Activated CD4-positive, alpha-beta T cell treated with anti-CD3 and anti-CD28 coated beads, Interleukin-2, amount 10 ng/mL, durations not matched to agents 24 days and 14 days (primary cell): ENCODE measurements at places on chromosomes 1 and 21. TPM values are rescaled to one million over a fixed set of nuclear protein-coding genes. Genes with fewer than 3 reads are reported as not detected.

GRCh38 chr1:68359045-68359444 lies 90.7 kb downstream of the RPE65 start:
- no peak overlapping the region for H3K27ac ChIP-seq
- H3K4me1 ChIP-seq = no peaks in the 10 kb centered on the region
- H3K4me3 ChIP-seq = no peak overlapping the region
- H3K27me3 ChIP-seq = peaks cover 3% of the 10 kb centered on the region
- H3K36me3 ChIP-seq = no peaks in the 10 kb centered on the region
- no peak for DNase-seq

GRCh38 chr21:23952269-23952668 lies 1655.0 kb downstream of the MRPL39 start:
- H3K36me3 ChIP-seq = no peaks in the 10 kb centered on the region
- no peak overlapping the region for H3K4me3 ChIP-seq
- H3K27me3 ChIP-seq = no peaks in the 10 kb centered on the region
- no peak overlapping the region for H3K27ac ChIP-seq
- DNase-seq = no peak
- peaks cover 23% of the 10 kb centered on the region for H3K4me1 ChIP-seq

- no peak overlapping the region for H3K4me3 ChIP-seq
- no peak overlapping the region for H3K27ac ChIP-seq
- H3K36me3 ChIP-seq = no peaks in the 10 kb centered on the region
- peaks cover 2% of the 10 kb centered on the region for H3K27me3 ChIP-seq
- H3K4me1 ChIP-seq = peaks cover 5% of the 10 kb centered on the region
Measured at GRCh38 chr1:207398986-207399385, 55.1 kb upstream of the CR2 start.

DNA sequence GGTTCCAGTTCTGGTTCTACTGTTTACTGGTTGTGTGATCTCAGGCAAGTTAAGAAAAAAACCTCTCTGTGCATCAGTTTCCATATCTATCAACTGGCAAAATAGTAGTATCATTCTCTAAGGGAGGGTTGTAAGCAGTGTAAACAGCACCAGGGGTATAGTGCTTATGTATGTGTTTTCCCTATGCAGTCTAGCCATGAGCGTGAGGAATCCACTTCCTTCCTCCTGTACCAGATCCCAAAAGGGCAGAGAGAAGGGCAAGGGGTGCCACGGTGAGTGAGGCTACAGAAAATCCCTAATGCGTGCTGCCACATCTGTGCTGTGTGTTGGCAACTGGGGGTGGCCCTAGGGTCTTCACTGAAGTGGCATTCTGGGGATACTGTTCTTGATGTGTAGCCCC lies 18.4 kb upstream of the RNF19B start:
- H3K4me3 ChIP-seq = peak overlapping the region; percentile 42
- H3K4me1 ChIP-seq = peaks cover 67% of the 10 kb centered on the region
- H3K27ac ChIP-seq = peak overlapping the region; percentile 89
- H3K36me3 ChIP-seq = peaks cover 15% of the 10 kb centered on the region

- peaks cover 30% of the 10 kb centered on the region for H3K27me3 ChIP-seq
- H3K4me3 ChIP-seq = no peak overlapping the region
- H3K36me3 ChIP-seq = no peaks in the 10 kb centered on the region
- no peak for DNase-seq
Measured at GRCh38 chr1:39150779-39151178, 53.7 kb upstream of the MACF1 start.

DNA sequence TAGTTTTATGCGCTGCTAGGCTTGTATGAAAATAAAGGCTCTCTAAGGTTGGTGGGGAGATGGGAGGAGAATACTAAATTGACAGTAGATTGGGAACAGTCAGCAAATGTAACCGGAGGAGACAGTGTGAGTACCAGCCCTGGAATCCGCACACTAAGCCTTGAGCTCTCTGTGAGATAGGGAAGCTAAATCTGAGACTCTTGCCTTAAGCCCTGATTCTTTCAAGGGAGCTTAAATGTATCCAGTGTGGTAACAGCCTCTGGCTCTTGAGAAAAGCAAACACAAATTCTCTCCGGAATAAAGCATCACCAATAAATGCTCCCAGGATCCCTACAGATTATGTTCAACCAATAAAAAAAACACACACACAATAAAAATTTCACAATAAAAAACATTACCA lies 33.0 kb upstream of the PDPN start:
- H3K4me3 ChIP-seq = no peak overlapping the region
- no peaks in the 10 kb centered on the region for H3K36me3 ChIP-seq
- H3K4me1 ChIP-seq = no peaks in the 10 kb centered on the region
- H3K27me3 ChIP-seq = peaks cover 5% of the 10 kb centered on the region

Gene TRPM2
- 9.1 and 9.8 TPM in 2 replicates for total RNA-seq

GRCh38 chr1:41365772-41366454 lies 4.7 kb downstream of the FOXO6 start:
- H3K4me3 ChIP-seq = no peak overlapping the region
- no peak overlapping the region for H3K27ac ChIP-seq
- peak; percentile 68 for DNase-seq

DNA sequence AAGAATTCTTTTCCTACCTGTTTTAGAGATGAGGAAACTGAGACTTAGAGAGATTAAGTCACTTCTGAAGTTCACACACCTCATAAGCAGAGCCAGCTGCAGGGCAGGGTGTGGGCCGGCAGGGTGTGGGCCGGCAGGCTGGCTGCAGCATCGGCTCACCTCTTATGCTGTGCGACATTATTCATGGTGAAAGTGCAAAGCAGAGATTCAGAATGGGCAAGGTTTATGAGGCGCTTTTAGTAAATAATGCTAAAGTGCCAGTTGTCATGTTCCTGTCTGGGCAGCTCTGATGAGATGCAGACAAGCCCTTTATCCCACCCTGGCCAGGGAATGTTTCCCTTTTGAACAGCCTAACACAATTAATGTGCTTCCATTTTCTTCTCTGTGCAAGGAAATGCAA lies 14.6 kb downstream of the MAB21L3 start:
- H3K27me3 ChIP-seq = peaks cover 35% of the 10 kb centered on the region
- H3K4me1 ChIP-seq = peaks cover 17% of the 10 kb centered on the region
- H3K4me3 ChIP-seq = no peak overlapping the region
- no peak for DNase-seq
- no peak overlapping the region for H3K27ac ChIP-seq

- H3K36me3 ChIP-seq = peaks cover 16% of the 10 kb centered on the region
- peaks cover 84% of the 10 kb centered on the region for H3K27me3 ChIP-seq
- peak overlapping the region; percentile 41 for H3K4me3 ChIP-seq
- H3K4me1 ChIP-seq = peaks cover 33% of the 10 kb centered on the region
- no peak overlapping the region for H3K27ac ChIP-seq
Measured at GRCh38 chr1:50425376-50426107, 2.3 kb upstream of the DMRTA2 start.

DNA sequence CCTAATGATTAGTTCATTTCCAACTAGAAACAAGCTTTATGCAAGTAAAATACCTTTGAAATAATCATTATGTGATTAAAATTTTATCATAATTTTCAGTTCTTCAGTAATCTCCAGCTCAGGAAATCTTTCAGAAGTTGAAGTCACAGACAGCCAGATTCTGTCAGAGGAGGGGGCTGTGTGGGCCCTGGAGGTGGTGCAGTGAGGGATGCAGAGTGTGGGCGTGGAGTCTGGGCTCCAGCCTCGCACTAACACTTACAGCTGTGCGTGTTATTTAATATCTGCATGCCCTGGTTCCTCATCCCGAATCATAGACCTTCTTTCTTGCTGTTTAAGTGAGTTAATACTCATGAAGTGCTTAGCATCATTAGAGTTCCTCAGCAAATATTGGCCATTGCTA lies 23.9 kb downstream of the WDR64 start:
- no peaks in the 10 kb centered on the region for H3K36me3 ChIP-seq
- DNase-seq = no peak
- peaks cover 10% of the 10 kb centered on the region for H3K4me1 ChIP-seq

- no peaks in the 10 kb centered on the region for H3K36me3 ChIP-seq
- no peak for DNase-seq
Measured at GRCh38 chr21:22657781-22658180, 1659.6 kb downstream of the NCAM2 start.

DNA sequence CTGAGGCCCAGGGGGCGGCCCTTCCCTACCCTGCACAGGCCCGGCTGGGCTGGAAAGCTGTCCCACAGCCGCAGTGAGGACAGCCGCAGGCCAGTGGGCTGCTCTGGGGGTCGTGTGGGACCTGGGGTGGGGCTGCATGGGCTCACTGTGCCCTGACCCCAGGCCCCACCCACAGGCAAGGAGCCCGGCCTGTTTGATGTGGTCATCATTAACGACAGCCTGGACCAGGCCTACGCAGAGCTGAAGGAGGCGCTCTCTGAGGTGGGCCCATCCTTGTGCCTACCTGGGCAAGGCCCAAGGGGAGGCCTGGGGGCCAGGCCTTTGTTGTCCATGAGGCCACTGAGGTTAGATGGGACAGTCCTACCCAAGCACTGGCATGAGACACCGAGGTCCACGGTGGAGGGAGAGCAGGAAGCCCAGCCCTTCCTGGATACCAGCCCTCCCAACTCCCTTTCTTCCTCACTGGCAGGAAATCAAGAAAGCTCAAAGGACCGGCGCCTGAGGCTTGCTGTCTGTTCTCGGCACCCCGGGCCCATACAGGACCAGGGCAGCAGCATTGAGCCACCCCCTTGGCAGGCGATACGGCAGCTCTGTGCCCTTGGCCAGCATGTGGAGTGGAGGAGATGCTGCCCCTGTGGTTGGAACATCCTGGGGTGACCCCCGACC lies 1.4 kb upstream of the GJC2 start:
- H3K4me3 ChIP-seq = no peak overlapping the region
- H3K4me1 ChIP-seq = peaks cover 7% of the 10 kb centered on the region
- no peak for DNase-seq
- H3K27me3 ChIP-seq = no peaks in the 10 kb centered on the region
- no peak overlapping the region for H3K27ac ChIP-seq

DNA sequence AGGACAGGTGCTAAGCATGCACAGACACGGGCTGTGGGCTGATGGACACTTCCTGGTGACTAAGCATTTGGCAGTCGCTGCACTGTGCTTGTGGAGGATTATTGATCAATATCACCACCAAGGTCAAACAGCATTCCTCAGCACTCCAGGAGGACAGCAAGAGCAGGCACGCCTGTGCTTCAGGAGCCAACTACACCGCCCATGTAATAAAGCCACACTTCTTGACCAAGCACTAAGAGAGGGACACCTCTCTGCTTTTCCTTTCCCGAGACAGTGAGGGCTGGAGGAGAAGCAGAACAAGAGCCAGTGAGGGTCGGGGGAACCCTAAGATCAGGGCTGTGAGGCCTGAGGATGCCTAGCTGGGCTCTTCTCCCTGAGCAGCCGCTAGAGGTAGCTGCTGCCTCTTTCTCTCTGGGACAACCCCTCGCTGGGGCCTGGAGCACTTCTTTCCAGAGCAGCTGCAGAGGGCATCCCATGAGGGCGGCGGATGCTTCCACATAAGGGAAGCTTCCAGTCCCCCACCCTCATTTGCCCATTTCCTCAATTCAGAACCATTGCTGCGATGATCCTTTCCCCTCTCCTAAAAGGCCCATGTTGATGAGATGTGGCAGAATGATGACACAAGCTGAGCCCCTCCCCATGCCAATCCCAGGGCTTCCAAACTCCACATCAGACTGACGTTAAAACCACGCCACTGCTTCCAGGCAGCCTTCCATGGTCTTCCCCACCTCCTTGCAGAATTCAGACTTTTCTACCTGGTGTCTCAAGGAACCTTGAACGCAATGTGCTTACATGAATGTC lies 19.1 kb downstream of the RAB7B start:
- DNase-seq = peak; percentile 72
- no peak overlapping the region for H3K27ac ChIP-seq
- no peaks in the 10 kb centered on the region for H3K27me3 ChIP-seq
- no peaks in the 10 kb centered on the region for H3K4me1 ChIP-seq
- no peaks in the 10 kb centered on the region for H3K36me3 ChIP-seq
- H3K4me3 ChIP-seq = no peak overlapping the region

Gene RIT1
- total RNA-seq = 17.9 and 21.7 TPM in 2 replicates

Gene SH2D1B
- total RNA-seq = not detected in 2 replicates

- H3K27me3 ChIP-seq = peaks cover 12% of the 10 kb centered on the region
- DNase-seq = no peak
- no peaks in the 10 kb centered on the region for H3K36me3 ChIP-seq
- H3K27ac ChIP-seq = no peak overlapping the region
- H3K4me3 ChIP-seq = no peak overlapping the region
Measured at GRCh38 chr21:38883142-38883541, 77.4 kb downstream of the ETS2 start.

Gene TTC24
- total RNA-seq = 4.6 and 5.4 TPM in 2 replicates

DNA sequence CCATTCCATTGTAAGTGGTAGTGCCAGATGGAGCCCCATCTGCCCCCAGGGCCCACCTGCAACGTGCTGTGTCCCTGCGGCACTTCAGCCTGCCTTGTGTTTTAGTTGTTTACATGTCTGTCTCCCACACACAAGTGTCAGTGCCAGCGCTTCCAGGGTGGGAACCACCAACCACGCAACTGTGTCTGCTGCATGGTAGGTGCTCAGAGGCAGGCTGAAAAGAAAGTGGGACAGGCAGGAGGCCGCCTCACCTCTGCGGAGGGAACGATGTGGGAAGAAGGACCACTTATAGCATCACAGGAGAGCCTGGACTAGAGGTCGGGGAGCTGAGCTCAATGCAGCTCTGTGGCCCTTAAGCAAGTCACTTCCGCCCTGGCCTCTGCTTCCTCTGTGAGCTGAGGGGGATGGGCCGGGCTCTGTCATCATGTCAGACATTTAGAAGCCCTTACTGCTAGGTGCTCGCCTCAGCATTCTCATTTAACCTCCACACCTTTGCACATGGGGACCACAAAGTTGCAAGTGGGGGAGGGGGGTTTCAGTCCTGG lies 17.9 kb downstream of the SLC9A1 start:
- peaks cover 49% of the 10 kb centered on the region for H3K4me1 ChIP-seq
- DNase-seq = peak; percentile 93
- peak overlapping the region; percentile 100 for H3K27ac ChIP-seq
- peak overlapping the region; percentile 82 for H3K4me3 ChIP-seq
- H3K36me3 ChIP-seq = peaks cover 6% of the 10 kb centered on the region

Gene TNFRSF1B
- 145 TPM in 2 replicates for total RNA-seq

Gene ADGRL4
- not detected in 2 replicates for total RNA-seq

Gene ANGPTL7
- not detected in 2 replicates for total RNA-seq

GRCh38 chr1:54649130-54649898 lies 7.7 kb downstream of the MROH7 start:
- peaks cover 15% of the 10 kb centered on the region for H3K27me3 ChIP-seq
- DNase-seq = no peak
- H3K4me1 ChIP-seq = no peaks in the 10 kb centered on the region
- H3K27ac ChIP-seq = no peak overlapping the region
- no peaks in the 10 kb centered on the region for H3K36me3 ChIP-seq

Gene TMEM183A
- total RNA-seq = 77.7 and 82.8 TPM in 2 replicates

Gene KMO
- 0.09 TPM in 1 of 2 replicates, not detected in the other for total RNA-seq

- no peaks in the 10 kb centered on the region for H3K36me3 ChIP-seq
- DNase-seq = no peak
- H3K4me3 ChIP-seq = no peak overlapping the region
Measured at GRCh38 chr21:45948576-45949141, 32.9 kb upstream of the COL6A1 start.
